ACHN (cell line): ENCODE measurements at places on chromosomes 2 and 18.

- DNase-seq: no peak
Observed at GRCh38 chr2:50397992-50398765, 633.8 kb downstream of the NRXN1 start.

- no peak for DNase-seq
Observed at GRCh38 chr2:223712642-223713041, 110.5 kb upstream of the SCG2 start.

- DNase-seq: no peak
Observed at GRCh38 chr2:11896386-11896785, 150.0 kb downstream of the LPIN1 start.

DNA sequence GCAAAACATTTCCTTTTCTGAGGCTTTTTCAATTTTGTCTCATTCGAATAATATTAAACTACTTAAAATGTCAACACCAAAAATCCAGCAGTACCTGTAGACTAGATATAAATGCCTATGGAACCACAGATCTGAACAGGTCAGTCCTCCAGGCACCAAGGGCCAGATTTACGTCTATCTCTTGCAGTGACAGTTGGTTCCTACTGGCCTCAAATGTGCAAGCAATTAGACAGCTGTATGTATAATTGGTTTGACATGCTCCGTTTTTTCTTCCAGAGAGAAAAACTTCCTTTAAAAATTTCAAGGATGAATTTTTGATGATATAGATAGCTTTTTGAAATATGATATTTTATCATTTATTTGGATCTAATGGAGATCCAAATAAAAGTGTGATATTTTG lies 443.8 kb upstream of the POU3F3 start:
- DNase-seq: no peak

DNA sequence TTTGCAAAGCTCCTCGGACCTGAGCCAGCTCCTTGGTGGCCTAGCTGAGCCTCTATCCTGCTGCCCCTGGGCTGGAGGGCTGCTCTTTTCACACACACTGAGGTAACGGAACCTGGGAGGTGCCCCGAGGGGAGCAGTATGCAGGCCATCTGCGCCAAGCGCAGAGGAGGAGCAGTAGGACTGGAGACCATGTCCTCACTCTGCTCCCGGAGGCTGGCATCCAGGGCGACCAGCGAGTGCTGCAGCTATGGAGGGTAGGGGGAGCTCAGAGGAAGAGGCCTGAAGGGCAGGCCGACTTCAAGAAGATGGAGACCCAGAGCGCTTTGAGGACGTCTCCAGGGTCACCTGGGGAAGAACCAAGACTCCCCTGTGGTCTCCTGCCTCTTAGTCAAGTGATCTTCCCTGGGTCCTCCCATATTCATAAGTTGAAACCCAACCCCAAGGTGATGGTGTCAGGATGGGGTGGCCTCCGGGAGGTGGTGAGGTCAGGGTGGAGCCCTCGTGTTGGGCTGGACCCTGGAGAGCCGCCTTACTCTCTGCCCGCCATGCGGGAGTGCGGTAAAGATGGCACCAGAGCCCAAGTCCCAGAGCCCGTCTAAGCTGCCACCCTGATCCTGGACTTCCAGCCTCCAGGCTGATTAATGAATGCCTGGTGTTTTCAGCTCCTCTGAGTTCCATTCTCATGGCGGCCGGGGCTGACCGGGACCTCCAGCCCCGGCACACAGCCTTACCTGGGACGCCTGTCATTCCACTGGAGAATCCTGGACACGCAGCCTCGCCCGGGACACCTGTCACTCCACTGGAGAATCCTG lies 160.7 kb downstream of the NDUFA10 start:
- no peak for DNase-seq

GRCh38 chr2:64262071-64262470 lies 117.9 kb upstream of the PELI1 start:
- no peak for DNase-seq

GRCh38 chr2:85580206-85580605 lies 2.8 kb downstream of the VAMP8 start:
- DNase-seq: no peak

GRCh38 chr18:32450874-32451273 lies 19.8 kb downstream of the GAREM1 start:
- DNase-seq: no peak

DNA sequence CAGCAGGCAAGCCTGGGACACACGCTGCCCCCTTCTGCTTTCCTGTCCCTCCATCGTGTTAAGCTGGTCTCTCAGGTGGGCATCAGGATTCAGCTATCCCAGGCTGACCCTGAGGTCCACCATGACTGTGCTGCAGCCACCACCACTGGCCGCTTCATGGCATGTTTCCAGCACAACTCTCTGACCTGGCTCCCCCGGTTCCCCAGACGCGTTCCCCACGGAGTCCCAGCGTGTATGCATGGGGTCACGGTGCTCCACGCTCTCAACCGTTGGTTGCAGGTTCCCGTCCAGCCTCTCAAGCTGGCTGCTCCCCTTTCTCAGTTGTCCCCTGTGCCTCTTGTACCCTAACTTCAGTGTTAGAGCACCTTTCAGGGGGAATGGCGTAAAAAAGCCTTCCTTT lies 20.3 kb downstream of the HPCAL1 start:
- DNase-seq: no peak

DNA sequence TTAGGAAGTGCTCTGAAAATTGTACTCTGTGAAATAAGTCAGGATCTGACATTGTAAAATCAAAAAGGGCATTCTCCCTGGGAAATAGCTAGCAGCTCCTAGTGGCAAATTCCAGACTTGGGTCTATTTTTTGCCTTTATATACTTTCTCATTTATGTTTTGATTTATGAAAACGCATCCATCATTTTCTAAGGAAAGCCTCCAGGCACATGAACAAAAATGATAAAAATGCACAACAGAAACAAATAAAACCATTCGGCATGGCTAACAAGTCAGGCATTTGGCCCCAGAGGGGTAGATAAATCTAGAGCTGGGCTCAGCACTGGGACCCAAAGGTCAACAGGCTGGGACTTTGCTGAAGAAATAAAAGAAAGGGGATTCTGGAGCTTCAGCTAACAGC lies 167.0 kb downstream of the BCL11A start:
- no peak for DNase-seq

- no peak for DNase-seq
Observed at GRCh38 chr18:74534150-74534969, at the start of gene CNDP1. CNDP1 (plus strand) TSS chr18:74534500; CDS start chr18:74534668, 168 bp downstream.

- DNase-seq: no peak
Observed at GRCh38 chr2:186612026-186612425, 22.2 kb downstream of the ITGAV start.

- no peak for DNase-seq
Observed at GRCh38 chr2:231399046-231399852, 3.7 kb downstream of the B3GNT7 start.

GRCh38 chr2:209476367-209477208 lies 52.7 kb downstream of the MAP2 start:
- no peak for DNase-seq

GRCh38 chr2:16096962-16097361 lies 156.6 kb downstream of the MYCN start:
- DNase-seq: no peak

DNA sequence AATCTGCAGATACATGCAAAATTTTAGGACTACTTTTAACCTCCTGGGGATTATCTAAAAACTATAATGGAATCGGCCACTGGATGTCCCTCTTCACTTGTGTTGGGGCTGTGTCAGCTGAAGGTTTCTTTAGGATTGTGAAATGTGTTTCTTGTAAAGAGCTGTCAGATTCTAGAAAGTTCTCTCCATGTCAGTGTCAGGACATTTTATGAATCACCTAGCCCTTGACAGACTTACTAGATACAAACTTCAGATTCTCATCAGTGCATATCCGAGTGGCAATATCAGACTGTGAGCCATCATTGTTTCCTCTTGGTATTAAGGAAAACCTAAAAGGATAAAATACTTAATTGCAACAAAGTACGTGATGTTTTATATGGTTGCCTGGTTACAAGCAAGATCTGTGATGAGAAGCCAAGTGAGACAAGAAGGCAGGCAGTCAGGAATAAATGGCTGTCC lies 107.3 kb downstream of the CPS1 start:
- DNase-seq: peak; percentile 15

GRCh38 chr18:58387716-58388115 lies 241.2 kb downstream of the ALPK2 start:
- no peak for DNase-seq

GRCh38 chr2:236541008-236541562 lies 28.5 kb upstream of the ACKR3 start:
- no peak for DNase-seq

- DNase-seq: no peak
Observed at GRCh38 chr18:79609841-79610281, 69.7 kb upstream of the CTDP1 start.

- no peak for DNase-seq
Observed at GRCh38 chr2:52931660-52932059, 835.9 kb upstream of the CHAC2 start.

GRCh38 chr2:135066710-135067109 lies 14.6 kb downstream of the RAB3GAP1 start:
- DNase-seq: no peak

GRCh38 chr2:179036353-179036905 lies 13.5 kb downstream of the CCDC141 start:
- no peak for DNase-seq

GRCh38 chr2:166725927-166726924 lies 162.1 kb upstream of the XIRP2 start:
- DNase-seq: no peak

DNA sequence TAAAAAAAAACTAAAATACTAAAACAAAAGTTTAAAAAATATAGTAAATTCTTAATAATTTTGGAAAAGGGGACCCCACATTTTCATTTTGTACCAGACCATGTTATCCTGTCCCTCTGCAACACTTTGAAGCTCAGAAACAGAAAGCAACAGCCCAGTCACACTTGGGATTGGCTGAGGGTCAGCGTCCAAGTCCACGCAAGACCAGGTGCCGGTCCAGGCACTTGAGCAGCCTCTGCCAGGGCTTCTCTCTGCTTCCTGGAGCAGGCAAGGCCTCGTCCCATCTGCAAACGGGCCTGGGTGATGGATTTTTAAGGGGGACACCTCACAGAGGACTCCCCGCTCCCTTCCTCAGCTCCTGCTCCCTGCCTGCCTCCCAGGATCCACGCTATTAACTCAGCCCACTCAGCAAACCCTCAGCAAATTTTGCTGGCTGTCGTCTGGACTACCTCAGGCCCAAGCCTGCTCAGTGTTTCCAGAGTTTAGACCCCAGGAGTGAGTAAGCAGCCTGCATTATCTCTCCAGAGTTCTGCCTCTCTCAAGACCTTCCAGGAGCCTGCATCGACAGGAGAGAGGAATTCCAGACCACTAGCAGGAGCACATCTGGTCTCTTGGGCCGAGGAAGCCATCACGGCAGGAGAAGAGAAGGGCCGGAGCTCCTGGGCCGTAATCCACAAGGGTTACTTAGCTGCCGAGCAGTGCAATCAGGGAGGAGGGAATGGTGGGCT lies 88.7 kb upstream of the STPG4 start:
- no peak for DNase-seq

GRCh38 chr2:106130251-106130998 lies 63.7 kb downstream of the UXS1 start:
- no peak for DNase-seq

GRCh38 chr2:203937788-203938187 lies 1.2 kb downstream of the ICOS start:
- DNase-seq: no peak

GRCh38 chr2:49830846-49831245 lies 676.5 kb upstream of the FSHR start:
- no peak for DNase-seq
